ENCODE measurements at places on chromosomes 3 and 15.
A peak's percentile ranks its signal among the peaks of the same experiment; 100 is the strongest.

DNA sequence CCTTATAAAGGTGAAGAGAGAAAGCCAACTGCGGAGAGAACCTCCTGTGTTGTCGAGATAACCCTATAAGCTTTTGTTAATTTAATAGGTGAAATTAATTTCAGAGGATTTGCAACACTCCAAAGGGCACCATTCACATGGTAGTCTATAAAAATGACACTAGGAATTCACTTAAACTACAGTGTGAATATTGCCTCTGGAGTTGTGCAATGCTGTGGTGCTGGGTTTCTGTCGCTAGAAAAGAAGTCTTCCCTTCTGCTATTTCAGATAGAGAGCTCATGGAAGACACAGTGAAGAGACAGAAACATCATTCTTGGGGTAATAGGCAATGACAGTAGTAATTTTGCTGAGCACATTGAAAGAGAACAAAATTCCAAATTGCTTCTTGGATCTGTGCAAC lies 28.8 kb upstream of the PROK2 start:
- H3K36me3 ChIP-seq, result no peaks in the 10 kb centered on the region
- no peak for DNase-seq
- H3K4me3 ChIP-seq, result no peak overlapping the region
- no peaks in the 10 kb centered on the region for H3K4me1 ChIP-seq

- DNase-seq, result no peak
- H3K4me1 ChIP-seq, result no peaks in the 10 kb centered on the region
- H3K27me3 ChIP-seq, result no peaks in the 10 kb centered on the region
- no peak overlapping the region for H3K4me3 ChIP-seq
- no peak overlapping the region for H3K27ac ChIP-seq
- no peaks in the 10 kb centered on the region for H3K36me3 ChIP-seq
Measured at GRCh38 chr3:74263031-74263430, 351.4 kb downstream of the CNTN3 start.

DNA sequence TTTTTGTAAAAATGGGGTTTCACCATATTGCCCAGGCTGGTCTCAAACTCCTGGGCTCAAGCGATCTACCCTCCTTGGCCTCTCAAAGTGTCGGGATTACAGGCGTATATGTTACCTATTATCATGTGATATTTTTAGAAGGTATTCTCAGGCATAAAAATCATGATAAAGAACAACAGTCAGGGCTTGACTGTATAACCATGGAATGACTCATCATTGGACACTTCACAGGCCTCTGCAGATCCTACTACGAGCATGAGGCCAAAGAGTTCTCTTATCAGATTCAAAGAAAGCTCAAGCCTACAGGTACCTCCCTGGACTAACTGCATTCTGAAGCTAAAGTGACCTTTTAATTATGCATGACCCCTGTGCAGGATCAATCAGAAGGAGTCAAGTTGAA lies 91.7 kb upstream of the PRICKLE2 start:
- H3K36me3 ChIP-seq, result no peaks in the 10 kb centered on the region
- DNase-seq, result no peak
- no peak overlapping the region for H3K4me3 ChIP-seq
- no peaks in the 10 kb centered on the region for H3K27me3 ChIP-seq

GRCh38 chr3:169666376-169667165 lies 3.1 kb upstream of the MECOM start:
- no peak for DNase-seq
- H3K36me3 ChIP-seq, result peaks cover 2% of the 10 kb centered on the region
- no peak overlapping the region for H3K27ac ChIP-seq
- peaks cover 98% of the 10 kb centered on the region for H3K27me3 ChIP-seq

DNA sequence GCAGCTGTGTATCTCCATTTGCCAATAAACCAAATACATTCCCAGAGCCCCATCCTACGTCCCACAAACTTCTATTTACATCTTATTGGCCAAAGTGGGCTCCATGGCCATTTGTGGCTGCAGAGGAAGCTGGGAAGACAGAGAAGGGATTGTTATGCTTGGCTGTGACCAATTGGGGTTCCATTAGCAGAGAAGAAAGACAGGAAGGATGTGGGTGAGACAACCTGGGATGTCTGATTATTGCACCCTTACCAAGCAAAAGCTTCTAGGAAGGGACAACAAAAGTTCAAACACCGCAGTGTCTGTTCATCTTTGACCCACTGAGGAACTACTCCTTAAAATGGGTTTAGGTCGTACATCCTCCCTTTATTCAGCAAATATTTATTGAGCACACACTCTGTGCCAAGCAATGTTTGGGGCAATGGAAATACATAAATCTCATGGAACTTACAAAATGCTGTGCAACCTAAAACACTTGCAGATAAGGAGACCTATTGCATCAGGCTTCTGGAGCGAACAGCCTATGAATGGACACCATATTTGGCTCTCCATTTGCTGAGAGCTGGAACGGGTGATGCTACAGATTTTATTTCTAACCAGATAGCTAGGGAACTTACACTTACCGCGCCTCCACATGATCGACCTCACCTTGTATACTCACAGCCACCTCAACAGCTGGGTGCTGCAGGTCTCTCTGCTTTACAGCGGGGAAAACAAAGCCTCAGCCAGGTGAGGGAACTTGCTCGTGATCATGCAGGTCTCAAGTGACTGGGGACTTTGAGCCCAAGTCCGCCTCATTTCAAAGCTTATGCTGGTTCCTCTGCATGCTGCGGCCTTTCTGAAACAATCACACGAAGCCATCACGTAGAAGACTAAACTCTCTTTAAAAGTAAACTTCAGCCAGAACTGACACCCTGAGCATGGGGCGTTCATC lies 21.4 kb upstream of the NR2E3 start:
- no peak for DNase-seq
- no peaks in the 10 kb centered on the region for H3K36me3 ChIP-seq
- no peaks in the 10 kb centered on the region for H3K4me1 ChIP-seq

DNA sequence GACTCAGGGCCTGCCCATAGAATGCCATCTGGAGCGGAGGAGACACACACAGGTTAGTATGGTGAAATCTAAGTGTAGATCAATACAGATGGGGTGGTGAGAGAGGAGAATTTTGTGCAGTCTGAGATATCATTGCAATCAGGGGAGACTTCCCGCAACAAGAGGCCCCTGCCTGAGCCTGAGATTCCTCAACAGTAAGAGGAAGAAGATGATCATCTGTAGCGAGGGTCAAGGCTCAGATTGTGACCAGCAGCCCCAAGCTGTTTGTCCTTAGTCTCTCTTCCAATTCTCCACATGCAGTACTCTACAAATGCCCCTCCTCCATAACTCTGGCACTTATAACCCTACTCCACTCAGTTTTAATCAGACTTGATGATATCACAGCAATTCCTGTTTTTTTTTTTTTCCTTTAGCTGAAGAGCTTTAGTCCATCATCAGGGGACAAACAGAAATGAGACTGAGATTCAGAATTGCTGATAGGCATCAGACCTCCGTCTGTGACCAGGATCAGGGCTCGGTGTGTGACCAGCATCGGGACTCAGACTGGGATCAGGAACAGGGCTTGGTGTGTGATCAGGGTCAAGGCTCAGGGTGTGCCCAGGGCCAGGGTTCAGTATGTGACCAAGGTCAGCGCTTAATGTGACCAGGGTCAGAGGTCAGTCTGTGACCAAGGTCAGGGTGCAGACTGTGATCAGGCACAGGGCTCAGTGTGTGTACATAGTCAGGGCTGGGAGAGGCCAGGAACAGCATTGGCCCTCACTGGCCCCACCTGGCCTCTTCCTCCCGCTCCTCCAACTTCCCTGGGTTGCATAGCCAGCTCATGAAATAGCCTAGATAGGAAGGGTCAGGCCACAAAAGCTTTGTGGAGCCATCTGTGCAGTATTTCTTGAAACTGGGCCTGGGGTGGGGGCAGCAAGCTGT lies 14.1 kb downstream of the LOXL1 start:
- no peaks in the 10 kb centered on the region for H3K36me3 ChIP-seq
- H3K27me3 ChIP-seq, result peaks cover 42% of the 10 kb centered on the region
- DNase-seq, result no peak
- no peak overlapping the region for H3K4me3 ChIP-seq
- no peak overlapping the region for H3K27ac ChIP-seq
- peaks cover 15% of the 10 kb centered on the region for H3K4me1 ChIP-seq

DNA sequence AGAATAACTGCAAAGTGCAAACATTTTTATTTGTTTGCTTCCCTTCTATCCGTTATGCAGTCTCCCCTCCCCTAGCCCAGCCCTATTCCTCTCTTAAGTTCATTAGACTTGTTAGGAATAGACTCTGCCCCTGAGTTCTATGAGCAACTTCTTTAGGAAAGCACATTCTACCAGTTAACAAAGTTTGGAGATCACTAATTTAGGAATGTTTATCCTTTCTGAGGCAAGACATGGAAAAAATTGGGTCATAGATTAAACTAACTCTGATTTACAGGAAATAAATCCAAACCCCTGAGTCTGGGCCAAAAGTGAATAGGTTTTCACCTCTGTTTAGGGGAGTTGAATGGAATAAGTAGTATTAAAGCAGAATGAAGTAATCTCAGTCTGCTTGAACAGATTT lies 34.4 kb downstream of the C3orf80 start:
- peaks cover 8% of the 10 kb centered on the region for H3K4me1 ChIP-seq
- no peak overlapping the region for H3K27ac ChIP-seq
- no peaks in the 10 kb centered on the region for H3K36me3 ChIP-seq
- H3K27me3 ChIP-seq, result no peaks in the 10 kb centered on the region

GRCh38 chr3:190492129-190492528 lies 21.8 kb upstream of the IL1RAP start:
- peaks cover 32% of the 10 kb centered on the region for H3K27me3 ChIP-seq
- peaks cover 6% of the 10 kb centered on the region for H3K4me1 ChIP-seq
- H3K4me3 ChIP-seq, result no peak overlapping the region
- no peaks in the 10 kb centered on the region for H3K36me3 ChIP-seq
- no peak for DNase-seq

DNA sequence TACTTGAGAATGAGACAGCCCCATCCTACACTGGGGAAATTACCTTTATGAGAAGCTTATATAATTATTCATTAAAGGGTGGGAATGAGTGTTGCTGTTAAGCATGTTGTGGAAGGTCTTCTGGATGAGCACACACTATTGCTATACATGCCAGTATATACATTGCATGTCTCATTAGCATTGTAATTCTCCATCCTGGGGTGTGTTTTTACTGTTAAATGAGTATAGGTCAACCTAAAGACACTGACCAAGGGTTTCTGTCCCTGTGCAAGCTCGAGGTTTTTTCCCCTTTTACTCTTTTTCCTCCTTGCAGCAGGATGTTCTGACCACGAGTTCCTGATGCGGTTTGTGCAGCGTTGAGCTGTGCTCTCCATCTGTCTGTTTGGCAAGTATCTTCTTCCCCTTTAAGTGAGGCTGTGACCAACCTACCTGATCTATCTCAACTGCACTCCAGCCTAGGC lies 7.2 kb upstream of the IVD start:
- H3K27me3 ChIP-seq, result no peaks in the 10 kb centered on the region
- peak overlapping the region; percentile 73 for H3K27ac ChIP-seq
- H3K4me1 ChIP-seq, result peaks cover 27% of the 10 kb centered on the region

DNA sequence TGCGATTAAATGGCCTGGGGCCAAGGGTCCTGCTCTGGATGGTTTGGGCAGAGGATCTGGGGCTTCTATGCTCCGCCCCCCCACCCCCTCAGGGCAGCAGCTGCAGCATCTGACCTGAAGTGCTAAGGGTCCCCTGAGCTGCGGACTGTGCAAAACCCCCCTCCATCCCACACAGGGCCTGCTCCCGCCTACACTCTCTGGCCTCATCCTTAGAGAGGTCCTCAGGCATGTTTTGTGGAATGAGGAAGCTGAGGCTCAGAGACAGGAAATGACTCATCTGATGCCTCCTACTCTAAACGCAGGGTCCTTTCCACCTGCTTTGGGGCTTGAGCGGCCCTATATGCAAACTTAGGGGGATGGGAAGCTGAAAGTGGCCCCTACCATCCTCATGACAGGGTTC lies 59.5 kb upstream of the CTSH start:
- H3K27ac ChIP-seq, result peak overlapping the region; percentile 42
- H3K4me3 ChIP-seq, result no peak overlapping the region
- peaks cover 27% of the 10 kb centered on the region for H3K27me3 ChIP-seq
- H3K4me1 ChIP-seq, result peaks cover 14% of the 10 kb centered on the region

GRCh38 chr3:77524946-77525682 lies 485.2 kb downstream of the ROBO2 start:
- H3K4me3 ChIP-seq, result no peak overlapping the region
- no peaks in the 10 kb centered on the region for H3K4me1 ChIP-seq
- no peak overlapping the region for H3K27ac ChIP-seq
- no peaks in the 10 kb centered on the region for H3K27me3 ChIP-seq
- no peaks in the 10 kb centered on the region for H3K36me3 ChIP-seq
- no peak for DNase-seq

- peak; percentile 36 for DNase-seq
- H3K27ac ChIP-seq, result no peak overlapping the region
- H3K4me3 ChIP-seq, result no peak overlapping the region
- peaks cover 4% of the 10 kb centered on the region for H3K27me3 ChIP-seq
- peaks cover 8% of the 10 kb centered on the region for H3K36me3 ChIP-seq
Measured at GRCh38 chr3:46213201-46213600, 5.1 kb upstream of the CCR1 start.

- H3K36me3 ChIP-seq, result no peaks in the 10 kb centered on the region
- H3K4me1 ChIP-seq, result peaks cover 22% of the 10 kb centered on the region
- peaks cover 13% of the 10 kb centered on the region for H3K27me3 ChIP-seq
Measured at GRCh38 chr15:99406716-99407487, 155.6 kb downstream of the LRRC28 start.

GRCh38 chr3:53708001-53708621 lies 138.1 kb downstream of the CHDH start:
- no peak overlapping the region for H3K4me3 ChIP-seq
- peaks cover 16% of the 10 kb centered on the region for H3K4me1 ChIP-seq
- no peaks in the 10 kb centered on the region for H3K36me3 ChIP-seq
- no peak overlapping the region for H3K27ac ChIP-seq
- H3K27me3 ChIP-seq, result peaks cover 17% of the 10 kb centered on the region
- DNase-seq, result no peak

GRCh38 chr15:65033659-65034269 lies 4.3 kb upstream of the MTFMT start:
- peaks cover 15% of the 10 kb centered on the region for H3K4me1 ChIP-seq
- H3K27me3 ChIP-seq, result peaks cover 24% of the 10 kb centered on the region
- no peak overlapping the region for H3K27ac ChIP-seq
- no peaks in the 10 kb centered on the region for H3K36me3 ChIP-seq
- peak; percentile 57 for DNase-seq

GRCh38 chr3:177510693-177511216 lies 313.5 kb upstream of the TBL1XR1 start:
- H3K27me3 ChIP-seq, result no peaks in the 10 kb centered on the region
- no peaks in the 10 kb centered on the region for H3K4me1 ChIP-seq
- no peak overlapping the region for H3K4me3 ChIP-seq
- no peaks in the 10 kb centered on the region for H3K36me3 ChIP-seq
- no peak overlapping the region for H3K27ac ChIP-seq
- no peak for DNase-seq

Measured in activated naive CD4-positive, alpha-beta T cell treated with anti-CD3 and anti-CD28 coated beads, Interleukin-2, amount 10 ng/mL, durations not matched to agents 7 days and 5 days (primary cell).